Natural killer cell treated with Interleukin-12 subunit alpha and Interleukin-12 subunit beta and Interleukin-15 and Interleukin-18, amount 100 ng/mL, for 72 hours (primary cell): ENCODE measurements at places on chromosomes 1 and 21. TPM values are rescaled to one million over a fixed set of nuclear protein-coding genes. Genes with fewer than 3 reads are reported as not detected.

DNA sequence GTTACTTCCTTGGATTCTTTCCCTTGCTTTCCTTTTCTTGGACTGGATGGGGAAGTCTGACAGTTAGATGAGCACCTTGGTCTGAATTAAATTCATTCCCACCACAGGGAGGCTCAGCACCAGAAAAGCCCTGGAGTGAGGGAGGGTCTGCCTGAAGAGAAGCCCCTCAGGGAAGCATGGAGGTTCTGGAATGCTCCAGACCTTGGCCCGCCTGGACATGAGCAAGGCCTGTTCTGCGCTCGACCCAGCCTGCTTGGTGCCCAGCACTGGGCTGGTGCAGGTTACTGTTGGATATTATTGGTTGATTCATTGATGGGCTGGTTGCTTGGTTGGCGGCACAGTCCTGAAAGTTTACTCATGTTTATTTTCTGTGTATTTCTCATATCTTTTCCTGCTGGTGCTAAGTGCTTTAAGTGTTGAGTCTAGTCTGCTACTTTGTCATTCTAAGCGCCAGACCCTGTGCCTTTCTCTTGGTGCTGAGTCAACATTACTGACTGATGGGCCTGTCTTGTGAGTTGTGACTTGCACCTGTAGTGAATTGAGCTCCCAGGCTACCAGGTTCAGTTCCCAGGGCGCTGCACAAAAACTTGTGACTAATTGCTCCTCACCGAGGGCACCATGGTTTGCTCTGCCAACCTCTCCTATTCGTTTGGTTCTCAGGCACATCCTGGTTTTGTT, 538.5 kb downstream of the KIF26B start:
- DNase-seq, result no peak

DNA sequence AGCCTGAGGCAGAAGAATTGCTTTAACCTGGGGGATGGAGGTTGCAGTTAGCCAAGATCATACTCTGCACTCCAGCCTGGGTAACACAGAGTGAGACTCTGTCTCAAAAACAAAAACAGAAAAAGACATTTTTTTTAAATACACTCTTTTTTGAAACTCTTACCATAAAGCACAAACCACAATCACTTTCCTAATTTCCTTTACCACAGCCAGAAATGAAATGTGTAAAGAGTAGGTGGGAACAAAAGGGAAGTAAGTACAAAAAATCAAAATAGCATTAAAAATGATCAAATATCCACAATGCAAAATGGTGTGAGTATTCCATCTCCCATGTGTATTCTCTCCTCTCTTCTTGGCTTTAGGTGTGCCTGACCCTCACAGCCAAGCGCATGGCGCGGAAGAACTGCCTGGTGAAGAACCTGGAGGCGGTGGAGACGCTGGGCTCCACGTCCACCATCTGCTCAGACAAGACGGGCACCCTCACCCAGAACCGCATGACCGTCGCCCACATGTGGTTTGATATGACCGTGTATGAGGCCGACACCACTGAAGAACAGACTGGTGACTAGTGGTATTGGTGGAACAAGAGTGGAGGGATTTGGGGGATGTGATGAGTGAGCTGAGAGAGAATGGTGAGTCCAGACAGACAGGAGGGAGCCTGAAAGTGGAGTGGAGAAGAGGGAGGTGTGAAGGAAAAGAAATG, 14.9 kb downstream of the ATP1A4 start:
- no peak for DNase-seq

DNA sequence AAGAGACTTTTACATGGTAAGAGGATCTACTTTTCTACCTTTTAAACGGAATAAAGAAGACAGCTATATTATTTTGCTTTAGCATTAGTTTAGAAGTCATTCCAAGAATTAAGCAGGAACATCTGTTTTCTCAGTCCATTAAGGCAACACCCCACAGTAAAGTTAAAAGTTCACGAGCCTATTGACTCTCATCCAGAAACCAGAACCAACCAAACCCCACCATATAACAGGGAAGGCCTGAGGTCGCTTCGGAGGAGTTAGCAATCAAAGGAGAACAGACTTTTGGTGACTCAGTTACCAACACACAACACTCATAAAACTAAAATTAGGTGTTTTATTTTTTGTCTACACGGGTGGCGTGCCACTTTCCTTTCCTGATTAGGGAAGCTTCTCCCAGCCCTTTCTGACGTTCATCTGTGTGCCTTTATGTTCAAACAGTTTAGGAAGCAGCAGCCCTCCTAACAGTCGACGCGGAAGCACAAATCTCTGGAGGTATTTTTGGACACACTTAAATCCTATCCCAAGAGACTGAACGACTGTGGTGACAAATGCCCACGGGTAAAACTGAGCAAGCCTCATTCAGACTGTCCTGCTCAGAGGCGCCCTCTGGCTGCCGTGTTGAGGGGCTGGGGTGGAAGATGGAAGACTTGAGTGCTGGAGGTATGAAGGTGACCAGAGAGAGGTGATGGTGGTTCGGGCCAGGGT, 8.6 kb upstream of the PLA2G2C start:
- no peak for DNase-seq

- DNase-seq, result no peak
These were observed 87.6 kb downstream of the GLIS1 start for GRCh38 chr1:53651356-53651755.

DNA sequence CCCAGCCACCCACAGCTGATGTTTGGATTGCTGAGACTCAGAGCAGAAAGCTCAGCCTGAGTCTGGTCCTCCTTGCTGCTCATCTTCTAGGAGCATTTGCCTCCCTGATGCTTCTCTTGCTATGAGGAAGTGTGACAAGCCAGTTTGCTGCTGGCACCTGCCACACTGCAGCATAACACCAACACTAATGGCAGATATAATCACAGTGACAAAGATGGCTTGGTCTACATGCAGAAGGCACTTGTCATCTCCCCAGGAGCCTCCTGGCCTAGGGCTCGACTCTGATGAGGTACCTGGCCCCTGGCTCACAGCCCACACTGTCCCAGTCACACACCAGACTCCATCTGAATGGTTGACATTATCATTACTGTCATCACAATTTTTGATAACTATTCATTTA, 13.9 kb upstream of the PSMB2 start:
- DNase-seq, result no peak

GRCh38 chr1:13812456-13813397, 112.7 kb downstream of the PRDM2 start:
- peak; percentile 45 for DNase-seq

DNA sequence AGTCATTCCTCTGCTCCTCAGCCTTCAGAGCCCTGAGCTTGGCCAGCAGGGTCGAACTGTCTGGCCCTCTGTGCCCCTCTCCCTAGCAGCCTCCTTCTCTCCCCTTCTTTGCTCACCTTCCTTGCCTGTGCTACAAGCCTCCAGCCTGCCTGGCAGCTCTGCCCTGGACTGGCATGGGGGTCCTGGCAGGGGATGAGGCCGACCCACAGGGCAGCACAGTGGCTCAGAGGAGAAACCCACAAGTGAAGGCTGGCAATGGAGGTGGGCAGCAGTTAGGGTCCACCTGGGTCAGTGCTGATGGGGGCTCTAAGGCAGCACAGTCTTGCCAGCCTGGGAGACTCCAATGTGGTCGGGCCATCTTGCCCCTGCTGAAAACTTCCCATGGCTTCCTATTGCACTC, 274.2 kb downstream of the GRIK3 start:
- peak; percentile 42 for DNase-seq

DNA sequence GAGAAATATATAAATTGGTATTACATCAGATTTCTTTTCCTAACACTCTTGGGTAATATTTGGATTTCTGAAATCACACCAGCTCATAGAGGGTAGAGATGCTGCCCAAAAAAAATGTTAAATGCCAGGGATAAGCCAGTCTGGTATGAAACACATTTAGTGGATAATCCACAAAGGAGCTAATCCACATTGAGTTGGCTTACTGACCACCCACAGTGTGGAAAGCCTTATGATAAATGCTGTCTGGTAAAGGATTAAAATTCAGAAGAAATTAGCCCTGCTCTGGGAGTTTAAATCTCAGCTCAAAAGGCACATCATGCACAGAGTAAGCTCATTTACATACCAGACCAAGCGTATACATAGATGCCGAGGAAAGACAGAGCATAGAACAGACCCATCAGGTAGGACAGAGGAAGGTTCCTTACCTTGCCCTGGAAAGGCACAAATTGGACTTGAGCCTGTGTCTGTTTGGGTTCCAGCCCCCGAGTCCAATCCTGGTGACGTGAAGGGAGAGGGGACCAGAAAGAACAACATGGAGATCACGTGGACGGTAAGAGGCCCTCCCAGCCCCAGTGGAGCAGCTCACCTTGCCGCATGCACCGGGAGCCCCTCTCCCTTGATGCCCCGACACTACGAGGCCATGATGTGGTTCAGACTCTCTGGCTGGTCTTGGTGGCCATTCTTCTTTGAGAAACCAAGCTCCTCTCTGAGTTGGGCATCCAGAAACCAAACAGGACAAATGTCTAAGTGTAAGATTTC, 62.9 kb upstream of the CNTN2 start:
- DNase-seq, result no peak

- no peak for DNase-seq
These were observed 17.3 kb downstream of the OTUD7B start for GRCh38 chr1:149993181-149993580.

DNA sequence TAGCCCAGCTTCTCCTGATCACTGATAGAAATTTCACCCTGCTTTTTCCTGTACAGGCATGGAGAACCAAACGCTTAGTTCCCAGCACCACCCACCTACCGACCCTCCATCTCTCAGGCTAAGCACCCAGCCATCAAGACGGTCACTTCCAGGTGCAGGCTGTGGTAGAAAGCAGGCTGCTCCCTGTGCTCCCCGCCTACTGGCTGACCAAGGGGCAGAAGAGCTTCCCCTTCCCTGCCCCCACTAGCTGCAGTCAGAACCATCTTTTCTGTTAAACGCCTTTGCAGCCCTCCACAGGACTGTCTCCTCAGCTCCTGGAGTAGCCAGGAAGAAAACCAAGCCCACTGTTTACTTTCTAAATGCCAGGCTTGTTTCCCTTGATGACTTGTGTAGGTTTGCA, 23.0 kb downstream of the SPATA46 start:
- no peak for DNase-seq

DNA sequence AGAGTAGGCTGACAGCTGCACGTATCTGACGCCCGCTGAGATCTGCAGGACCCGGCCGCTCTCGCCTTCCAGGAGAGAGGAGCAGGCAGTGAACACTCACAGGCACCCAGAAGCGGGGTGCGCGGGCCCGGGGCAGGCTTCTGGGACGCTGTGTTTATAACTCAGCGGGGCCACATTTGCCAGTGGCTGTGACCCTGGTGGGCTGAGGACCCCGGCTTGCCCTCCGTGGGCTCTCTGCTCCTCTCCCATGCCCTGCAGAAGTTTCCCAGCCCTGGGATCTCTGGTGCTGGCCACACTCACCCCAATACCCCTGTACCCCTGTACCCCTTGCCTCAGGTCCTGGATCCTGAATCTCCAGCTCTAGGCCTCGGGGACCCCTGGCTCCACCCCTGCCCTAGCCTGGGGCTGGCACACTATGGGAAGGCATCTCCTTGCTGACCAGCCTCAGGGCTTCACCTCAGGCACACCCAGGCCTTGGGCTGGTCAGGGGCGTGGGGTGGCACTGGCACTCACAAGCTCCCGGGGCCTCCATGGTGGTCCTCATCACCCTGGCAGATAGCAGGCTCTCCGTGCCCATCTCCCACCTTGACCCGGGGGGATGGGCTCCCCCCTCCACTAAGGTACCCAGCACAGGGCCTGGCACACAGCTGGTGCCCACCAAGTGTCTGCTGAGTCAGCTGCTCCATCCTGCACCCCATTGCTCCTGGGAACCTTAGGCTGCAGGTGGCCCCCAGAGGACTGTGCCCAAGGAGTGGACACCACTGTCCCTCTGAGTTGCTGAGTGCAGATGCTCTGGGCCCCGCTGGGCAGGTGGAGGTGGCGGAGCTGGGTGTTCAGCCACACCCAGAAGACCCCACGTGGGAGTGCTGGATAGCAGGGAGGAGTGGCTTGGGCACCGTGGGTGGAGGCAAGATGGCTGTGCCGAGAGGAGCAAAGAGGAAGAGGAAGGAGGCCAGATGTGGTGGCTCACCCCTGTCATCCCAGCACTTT, 32.4 kb downstream of the MORN1 start:
- peak; percentile 44 for DNase-seq

DNA sequence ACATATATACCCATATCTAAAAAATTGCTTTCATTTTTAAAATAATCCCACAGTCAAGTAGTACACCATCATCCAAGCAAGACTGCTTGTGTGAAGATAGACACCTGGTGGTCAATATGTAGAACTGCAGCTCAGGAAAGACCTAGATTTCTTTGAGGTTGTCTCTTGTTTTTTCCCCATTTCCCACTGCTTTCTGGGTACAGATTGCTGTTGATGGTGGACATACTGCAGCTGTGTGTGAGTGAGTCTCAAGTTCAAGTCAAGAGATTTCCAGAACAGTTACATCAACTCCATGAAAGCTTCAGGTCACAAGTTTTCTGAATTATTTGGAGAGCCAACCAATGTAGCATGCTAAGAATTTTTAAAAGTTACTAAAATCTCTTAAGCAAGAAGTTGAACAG, 306.4 kb downstream of the DUSP10 start:
- DNase-seq, result no peak

DNA sequence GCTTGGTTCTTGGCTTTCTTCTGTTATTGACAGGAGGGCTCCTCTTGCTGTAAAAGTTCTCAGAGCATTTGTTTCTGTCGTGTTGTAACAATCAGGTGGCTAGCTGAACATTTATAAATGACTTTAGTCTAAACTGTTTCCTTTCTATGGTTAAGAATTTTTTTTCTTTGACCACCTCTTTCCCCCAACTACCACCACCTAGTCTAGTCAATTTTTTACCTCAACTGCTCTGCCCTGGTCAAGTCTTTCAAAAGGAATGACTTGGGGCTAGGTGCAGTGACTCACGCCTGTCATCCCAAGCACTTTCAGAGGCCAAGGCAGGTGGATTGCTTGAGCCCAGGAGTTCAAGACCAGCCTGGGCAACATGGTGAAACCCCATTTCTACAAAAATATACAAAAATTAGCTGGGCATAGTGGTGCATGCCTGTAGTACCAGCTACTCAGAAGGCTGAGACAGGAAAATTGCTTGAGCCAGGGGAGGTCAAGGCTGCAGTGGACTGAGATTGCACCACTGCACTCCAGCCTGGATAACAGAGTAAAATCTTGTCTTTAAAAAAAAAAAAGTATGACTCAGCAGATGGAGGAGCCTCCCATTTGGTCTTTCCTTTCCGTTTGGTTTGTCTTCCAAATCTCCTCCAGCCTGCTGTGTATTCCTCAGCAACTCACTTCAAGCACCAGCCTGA, 40.7 kb downstream of the MAP3K21 start:
- no peak for DNase-seq

DNA sequence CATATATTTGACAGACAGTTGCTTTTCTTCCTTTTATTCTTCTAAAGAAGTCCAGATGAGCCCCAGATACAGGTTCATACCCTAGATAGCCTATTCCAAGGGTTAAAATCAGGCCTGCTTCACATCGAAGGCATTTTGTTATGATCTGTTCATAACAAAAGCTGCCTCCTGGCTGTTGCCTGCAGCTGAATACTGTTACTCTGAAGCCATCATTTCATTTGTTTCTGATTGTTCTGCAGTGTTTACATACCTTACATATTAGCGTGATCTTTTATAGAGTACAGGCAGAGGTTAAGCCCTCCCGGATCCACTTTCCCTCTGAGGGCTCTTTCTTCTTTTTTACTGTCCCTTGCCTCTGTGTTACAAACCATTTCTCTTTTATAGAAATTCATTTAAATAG, 219.0 kb upstream of the HOOK1 start:
- no peak for DNase-seq

GRCh38 chr1:115137191-115137590, 47.9 kb upstream of the TSPAN2 start:
- DNase-seq, result no peak

- no peak for DNase-seq
These were observed 23.0 kb upstream of the PLEKHA6 start for GRCh38 chr1:204382714-204383083.

Gene TSPAN1
- total RNA-seq, result not detected

Gene CDC42
- 191 TPM for total RNA-seq

Gene HSD3B1
- total RNA-seq, result not detected

Gene COL8A2
- not detected for total RNA-seq

Gene RAB42
- not detected for total RNA-seq

Gene SPRR2E
- total RNA-seq, result not detected

Gene THEMIS2
- total RNA-seq, result 51.9 TPM
